Peyer's patch (tissue), 4 donors: ENCODE measurements at places on chromosomes 2 and 18. TPM values are rescaled to one million over a fixed set of nuclear protein-coding genes. Genes with fewer than 3 reads are reported as not detected.

GRCh38 chr2:6538607-6539006, 327.1 kb downstream of the CMPK2 start:
- DNase-seq: no peak

GRCh38 chr2:27907547-27907946, 17.0 kb downstream of the BABAM2 start:
- no peak for DNase-seq

- DNase-seq: no peak
These were observed 59.4 kb downstream of the ALPK2 start for GRCh38 chr18:58569490-58569911.

The WDR35 gene
- total RNA-seq: 4.1 TPM

The MSTN gene
- total RNA-seq: 0.70 TPM

The CRYGC gene
- total RNA-seq: not detected
